Right kidney (tissue), 9 donors: ENCODE measurements at places on chromosomes 3 and 15.

DNA sequence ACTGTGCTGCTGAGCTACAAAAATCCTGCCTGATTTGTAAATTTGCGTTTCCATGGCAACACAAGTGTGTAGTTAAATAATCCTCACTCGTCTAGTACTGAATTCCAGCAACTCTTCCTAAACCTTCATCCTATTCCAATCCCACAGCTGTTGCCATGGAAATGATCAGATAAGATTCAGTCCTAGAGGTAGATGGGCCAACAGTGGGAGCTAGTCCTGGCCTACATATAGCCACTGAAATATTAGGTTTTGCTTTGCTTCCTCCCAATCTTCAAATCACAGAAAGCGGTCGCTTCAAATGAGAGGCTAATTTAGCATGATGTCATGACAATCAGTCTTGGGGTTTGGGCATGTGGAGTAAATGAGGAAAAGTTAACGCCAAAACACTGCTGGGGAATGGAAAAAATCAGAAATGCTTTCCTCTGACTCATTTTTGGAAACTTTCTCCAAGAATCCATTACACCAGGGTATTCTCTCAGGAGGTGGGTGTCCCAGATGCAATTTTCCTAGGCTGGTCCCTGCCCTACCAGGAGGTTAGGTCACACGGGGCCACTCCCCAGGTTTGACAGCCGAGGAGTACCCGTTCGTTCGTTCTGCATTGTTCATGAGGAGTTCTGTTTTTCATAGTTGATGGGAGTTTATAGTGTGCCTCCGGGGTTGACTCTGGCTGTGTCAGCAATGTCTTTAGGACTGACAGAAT lies 159.2 kb upstream of the SLCO3A1 start:
- no peak for DNase-seq

DNA sequence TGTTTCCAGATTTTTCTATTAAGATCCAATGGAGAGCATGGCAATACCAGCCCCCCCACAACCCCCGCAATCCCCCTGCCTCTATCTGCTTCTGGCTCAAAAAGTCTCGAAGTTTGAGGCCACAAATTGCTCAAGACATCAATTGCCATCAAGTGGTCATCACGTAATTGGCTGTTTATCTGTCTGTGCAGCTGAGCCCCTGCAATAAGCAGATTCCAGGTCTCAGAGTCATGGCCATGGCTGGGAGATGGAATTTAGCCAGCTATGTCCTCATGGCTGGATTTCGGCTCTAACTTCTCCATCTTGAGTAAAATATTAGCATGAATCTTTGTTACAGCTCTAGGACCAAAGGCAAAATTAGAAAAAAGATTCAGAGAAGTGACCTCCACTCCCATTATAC lies 22.7 kb downstream of the SSUH2 start:
- DNase-seq, result no peak

GRCh38 chr15:71883447-71883846 lies 73.1 kb downstream of the NR2E3 start:
- no peak for DNase-seq

- no peak for DNase-seq
These were observed 297.5 kb downstream of the NTRK3 start for GRCh38 chr15:87959080-87959479.

DNA sequence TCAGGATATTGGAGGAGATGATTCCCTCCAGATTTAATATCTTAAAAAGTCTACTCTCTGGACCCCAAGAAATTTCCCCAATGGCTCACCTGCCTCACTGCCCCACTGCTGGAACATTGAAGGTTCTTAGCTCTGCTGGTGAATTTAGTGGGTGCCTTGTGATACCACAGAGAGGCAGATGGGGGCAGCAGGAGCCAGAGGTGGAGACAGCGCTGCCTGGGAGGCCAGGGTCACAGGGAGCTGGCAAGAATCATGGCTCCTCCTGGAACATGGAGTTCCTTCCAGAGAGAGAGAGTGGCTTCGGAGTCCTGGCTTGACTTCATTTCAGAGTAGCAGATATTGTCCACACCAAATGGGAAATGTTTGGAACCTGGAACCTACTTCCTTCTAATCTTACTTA lies 263.5 kb upstream of the CFAP20DC start:
- no peak for DNase-seq

DNA sequence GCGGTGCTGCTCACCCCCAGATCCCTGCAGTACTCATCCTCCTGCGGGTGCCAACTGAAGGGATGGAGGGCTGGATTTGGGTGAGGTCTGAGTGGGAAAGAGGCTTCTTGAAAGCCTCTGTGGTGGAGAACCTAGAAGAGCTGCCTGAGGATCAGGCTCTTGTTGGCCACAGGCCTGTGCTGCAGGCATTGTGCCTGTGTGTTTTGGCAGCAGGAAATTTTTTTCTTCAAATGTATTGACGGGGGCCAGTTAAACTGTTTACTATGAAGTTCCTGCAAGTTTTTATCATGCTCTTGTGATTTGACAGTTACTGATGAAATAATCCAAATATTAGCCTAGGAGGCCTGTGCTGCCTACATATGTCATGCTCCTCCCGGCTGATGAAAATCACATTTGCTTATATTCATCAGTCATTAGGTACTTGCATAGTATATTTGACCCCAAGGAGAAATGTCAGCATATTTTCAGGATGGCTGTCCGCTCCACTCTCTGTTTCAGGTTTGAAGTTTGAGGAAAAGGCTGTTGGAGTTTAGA lies 103.1 kb downstream of the THSD4 start:
- no peak for DNase-seq

GRCh38 chr3:134486577-134487041 lies 752 bp downstream of the CEP63 start:
- no peak for DNase-seq
